ENCODE measurements at places on chromosomes 7 and 10.

DNA sequence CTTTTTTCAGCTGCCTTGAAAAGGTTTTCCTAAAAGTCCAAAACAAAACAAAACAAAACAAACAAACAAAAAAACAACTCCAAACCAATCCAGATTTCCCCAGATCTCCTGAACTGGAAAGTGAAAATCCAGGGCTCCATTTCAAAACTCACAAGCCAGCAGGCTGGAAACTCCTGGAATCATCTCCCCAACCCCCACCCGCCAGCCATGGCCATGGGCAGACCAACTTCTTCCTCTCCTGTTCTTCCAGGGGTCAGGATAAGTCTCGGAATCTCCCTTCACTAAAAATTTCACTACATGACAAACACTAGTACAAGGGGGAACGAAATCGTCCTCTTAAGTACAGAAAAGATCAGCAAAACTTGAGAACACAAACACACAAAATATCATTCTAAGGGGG is 40.4 kb downstream of the GNA12 start:
- no peak for DNase-seq

DNA sequence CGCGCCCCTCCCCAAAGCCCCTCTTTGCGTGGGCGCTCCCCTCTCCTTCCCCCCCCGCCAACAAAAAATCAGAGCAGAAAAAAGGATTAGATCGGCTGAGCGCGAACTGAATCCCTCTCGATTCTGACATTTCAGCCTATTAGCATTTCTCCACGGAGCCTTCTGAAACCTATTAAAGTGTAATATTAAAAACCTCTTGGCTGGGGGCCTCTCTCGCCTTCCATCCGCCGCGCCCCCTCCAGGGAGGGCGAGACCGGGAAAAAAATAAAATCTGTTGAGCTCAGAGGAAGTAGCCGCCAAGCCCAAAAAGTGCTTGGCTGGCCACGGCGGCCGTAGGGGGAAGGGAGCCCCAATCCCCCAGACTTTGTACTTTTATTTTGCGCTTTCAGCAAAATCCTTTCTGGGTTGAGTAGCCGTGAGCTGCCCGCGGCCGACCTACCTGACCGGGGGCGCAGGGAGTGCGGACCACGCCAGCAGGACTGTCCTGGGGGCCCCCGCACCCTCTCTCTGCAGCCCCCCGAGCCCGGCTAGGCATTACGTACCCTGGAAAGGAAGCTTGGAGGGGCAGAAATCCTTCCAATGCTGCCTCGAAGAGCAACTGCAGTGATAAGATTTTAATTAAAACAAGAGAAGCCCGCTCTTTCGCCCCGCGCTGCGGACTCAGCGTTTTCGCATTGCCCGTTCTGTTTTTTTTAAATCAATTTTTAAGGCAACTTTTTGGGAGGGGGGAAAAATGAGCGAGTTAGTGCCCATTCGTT is 1.3 kb upstream of the TNRC18 start:
- DNase-seq: peak; percentile 59

- no peak for DNase-seq
These were observed 136.1 kb upstream of the LYZL2 start for GRCh38 chr10:30765616-30766015.

DNA sequence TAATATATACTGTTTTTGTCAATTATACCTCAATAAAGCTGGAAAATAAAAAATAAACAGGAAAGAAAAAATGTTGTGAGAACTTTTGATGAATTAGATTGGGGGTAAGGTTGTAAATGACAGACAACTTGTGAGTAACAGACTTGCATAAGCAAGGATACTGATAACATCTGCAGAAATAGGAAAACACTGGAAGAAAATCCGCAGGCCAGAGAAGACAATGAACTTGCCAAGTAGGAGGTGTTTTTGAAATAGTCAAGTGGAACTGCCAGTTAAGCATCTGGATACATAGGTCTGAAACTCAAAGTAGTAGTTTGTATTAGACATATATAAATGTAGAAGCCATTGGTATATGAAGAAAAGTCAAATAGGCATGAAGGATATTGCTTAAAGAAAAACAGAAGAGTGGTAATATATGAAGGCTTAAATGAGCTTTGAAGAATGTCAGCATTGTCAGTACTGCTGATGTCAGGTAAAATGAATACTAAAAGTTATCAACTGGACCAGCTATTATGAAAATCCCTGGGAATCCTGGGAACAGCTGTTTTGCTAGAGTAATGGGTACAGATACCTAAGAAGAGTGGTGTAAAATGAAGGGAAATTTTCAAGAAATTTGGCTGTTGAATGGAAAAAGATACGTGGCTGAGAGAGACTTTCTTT is 58.7 kb downstream of the DNAJC1 start:
- DNase-seq: no peak
